NCI-H345 (cell line): ENCODE measurements at places on chromosomes 7 and 10.

DNA sequence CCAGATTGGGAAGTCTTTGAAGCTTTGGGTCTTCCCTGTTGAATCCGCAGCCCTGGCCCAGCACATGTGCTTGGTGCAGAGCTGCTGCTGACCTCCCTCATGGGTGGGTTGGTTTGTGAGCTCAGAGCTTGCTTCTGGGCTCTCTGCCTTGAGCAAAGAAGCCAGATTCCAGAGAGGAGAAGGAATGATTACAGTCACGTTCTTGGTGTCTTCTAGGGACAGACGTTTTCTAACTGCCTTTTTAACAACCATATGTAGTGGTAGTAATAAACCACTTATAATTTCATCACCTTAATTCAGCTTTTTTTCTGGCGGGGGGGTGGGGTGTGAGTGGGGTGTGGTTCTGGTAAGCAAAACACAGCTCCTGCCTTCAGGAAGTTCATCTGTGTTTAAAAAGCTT lies 39.5 kb downstream of the LRMDA start:
- DNase-seq, result no peak

GRCh38 chr10:74929197-74929596 lies 102.8 kb downstream of the KAT6B start:
- no peak for DNase-seq

DNA sequence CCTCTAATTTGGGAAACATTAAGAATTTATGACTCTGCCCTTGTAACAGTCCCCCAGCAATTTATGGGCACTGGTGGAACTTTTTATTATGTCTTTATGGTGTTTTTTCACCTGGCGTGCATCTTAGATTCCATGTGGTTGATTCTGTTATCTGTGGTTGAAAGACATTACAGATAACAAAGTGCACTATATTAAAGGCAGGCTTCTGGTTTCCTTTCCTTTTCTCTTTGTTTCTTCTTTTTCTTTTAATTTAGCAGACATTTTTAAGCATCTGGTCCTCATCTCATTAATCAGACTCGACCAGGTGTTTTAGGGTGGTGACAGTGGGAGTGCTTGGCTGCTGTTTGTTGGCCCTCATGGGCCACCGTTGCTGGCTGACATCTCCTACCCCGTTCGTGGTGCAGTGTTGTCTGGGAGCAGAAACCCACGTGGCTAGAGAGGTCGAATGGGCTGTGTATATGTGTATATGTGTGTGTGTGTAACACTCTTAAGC lies 77.4 kb downstream of the LRMDA start:
- no peak for DNase-seq

DNA sequence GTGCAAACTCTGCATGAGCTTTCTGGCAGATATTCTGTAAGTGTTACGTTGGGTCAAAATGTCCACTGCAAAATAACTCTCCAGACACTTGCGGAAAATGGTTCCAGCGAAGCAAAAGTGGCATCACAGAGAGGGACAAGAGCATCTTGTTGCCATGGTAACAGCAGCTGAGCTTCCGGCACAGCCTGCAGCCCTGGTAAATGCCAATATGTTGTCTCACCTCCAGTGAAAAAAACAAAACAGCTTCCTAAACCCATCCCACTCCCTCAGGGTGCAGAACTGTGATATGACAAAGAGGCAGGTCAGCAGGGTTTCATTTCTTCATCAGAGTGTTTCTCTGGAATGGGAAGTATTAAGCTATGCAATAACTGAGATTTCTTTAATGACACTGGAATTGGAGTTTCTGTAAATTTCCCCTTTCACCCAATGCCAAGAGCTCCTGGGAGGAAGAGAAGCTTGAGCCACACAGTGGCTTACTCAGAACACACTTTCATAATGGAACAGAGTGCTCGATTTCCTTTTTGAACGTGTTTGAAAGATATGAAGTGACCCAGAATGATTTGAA lies 65.6 kb downstream of the FOXI2 start:
- DNase-seq, result peak; percentile 40

DNA sequence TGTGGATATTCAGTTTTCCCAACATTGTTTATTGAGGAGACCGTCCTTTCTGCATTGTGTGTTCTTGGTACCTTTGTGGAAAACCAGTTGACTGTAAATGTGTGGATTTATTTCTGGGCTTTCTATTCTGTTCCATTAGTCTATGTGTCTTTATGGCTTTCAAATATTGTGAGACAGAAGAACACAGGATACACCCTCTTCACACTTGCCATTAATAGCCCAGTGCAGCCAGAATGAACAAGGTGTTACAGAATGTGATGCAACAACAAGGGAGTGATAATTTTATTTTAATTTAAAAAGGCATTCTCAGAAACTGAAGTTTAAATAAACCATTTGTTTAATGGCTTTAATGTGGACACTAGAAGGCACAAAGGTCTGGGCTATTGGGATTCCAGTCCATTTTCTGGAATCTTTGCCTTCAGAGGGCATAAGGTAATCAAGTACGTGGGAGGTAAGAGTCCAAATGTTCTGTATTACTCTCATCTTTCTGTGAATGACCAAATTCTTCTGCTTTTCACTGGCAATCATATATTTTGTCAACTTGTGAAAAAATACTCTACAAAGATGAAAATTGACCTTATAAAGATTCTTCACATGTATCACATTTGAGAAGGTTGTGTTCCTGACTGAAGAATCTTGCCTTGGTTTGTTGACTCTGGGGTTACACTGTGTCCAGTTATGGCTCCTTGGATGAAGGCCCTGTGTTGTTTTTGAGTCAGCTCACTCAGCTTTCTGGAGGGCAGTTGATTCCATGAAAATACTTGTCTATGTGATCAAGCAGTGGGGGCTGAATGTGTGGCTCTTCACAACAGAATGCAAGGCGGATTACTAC lies 962.7 kb downstream of the LRMDA start:
- DNase-seq, result no peak

- no peak for DNase-seq
Observed at GRCh38 chr7:139563856-139564255, 40.4 kb downstream of the CLEC2L start.

GRCh38 chr10:52952391-52953055 lies 179.9 kb upstream of the MBL2 start:
- DNase-seq, result no peak

DNA sequence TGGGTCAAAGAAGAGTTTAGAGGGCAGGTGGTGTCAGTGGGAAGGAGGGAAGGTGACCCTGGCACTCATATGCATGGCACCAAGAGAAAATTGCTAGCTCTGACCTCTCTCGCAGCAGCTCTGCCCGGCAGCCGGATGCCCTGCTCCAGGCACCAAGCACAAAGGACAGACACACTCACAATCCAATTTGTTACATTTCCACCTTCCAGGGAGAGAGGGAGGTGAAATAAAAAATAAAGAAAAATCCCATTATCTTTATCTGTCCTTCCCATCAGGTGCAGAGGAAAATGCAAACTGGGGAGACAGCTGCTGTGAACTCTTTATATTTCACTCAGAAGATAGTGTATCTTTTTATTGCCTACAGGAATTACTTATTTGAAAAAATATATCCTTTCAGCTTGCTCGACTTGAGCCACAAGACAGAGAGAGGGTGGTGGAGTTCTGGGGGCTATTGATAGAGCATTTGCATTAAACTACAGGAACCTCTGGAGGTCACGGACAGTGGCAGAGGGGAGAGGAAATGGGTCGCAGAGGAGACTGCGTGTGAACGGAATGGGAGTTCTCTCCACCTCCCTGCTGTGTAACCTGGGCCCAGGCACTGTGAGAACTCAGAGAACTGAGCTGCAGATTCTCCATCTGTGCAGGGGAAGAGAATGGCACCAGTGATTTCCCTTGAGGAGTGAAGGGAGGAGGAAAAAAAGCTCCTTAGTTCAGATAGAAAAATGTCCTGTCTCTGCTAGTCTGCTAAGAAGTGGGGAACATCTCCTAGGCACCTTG lies 421.4 kb downstream of the PLXNA4 start:
- no peak for DNase-seq

DNA sequence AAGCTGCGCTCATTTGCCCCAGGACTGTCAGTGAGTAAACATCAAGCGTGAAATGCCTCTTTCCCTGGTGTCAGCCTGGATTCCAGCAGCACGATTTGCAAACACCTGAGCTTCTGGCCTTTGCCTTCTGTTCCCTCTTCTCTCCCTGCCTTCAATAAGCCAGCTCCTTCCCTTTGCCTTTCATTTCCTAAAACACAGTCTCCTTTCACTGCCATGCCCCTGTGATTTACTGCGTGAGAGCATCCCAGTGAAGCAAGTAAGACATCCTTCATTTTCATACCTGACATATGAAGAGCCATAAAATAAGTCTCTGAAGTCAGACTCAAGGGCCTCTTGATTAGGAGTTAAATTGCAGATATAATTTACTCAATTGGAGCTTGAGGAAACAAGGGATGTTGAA lies 681.8 kb downstream of the TYW1 start:
- DNase-seq, result no peak

- no peak for DNase-seq
Observed at GRCh38 chr7:50409856-50410745, 40.0 kb downstream of the FIGNL1 start.

DNA sequence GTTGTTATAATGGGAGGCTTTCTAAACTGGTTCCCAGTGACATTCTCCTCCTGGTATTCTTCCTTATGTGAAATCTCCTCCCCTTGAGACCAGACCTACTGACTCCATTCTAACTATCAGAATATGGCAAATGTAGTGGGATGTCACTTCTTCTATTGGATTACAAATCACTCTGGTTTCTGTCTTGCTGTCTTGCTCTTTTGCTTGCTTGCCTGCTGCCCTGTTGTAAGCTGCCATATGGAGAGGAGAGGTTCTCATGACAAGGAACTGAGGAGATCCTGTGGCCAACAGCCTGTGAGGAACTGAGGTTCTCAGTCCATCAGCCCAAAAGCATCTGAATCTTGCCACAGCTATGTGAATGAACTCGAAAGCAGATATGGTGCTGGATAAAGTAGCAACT lies 4.7 kb upstream of the NRCAM start:
- no peak for DNase-seq
